GF-D8 (cell line): ENCODE measurements at places on chromosomes 5 and 9.

DNA sequence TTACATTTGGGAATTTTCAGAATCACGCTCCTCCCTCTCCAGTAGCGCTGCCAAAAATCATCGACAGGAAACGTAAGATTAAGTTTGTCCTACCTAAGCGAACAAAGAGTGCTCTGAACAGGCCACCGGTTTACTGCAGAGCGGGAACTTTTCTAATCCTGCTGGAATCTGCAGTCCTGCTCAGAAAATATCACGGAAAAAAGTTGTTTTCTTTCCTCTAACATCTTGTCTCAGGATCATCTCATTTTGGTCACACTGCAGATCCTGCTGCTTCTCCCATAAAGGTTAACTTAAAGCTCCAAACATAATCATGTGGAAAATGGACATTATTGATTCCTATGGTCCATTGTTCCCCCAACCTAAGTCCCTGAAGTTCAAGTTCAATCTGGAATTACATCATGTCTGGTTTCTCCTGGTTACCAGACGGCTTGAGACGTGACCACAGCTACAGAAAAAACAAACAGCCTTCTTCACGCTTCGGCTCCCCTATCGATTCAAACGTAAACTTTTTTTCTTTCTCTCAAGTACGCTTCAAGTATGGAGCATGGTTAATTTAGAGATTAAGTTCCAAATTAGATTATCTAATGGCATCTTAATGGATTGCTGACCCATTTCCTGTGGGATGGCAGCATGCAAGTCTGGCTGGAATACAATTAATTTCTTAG is 217.6 kb downstream of the NFIB start:
- no peak for DNase-seq

- no peak for DNase-seq
Observed at GRCh38 chr5:108810717-108811116, 63.0 kb downstream of the FER start.

- no peak for DNase-seq
Observed at GRCh38 chr5:54738118-54738972, 220.8 kb downstream of the SNX18 start.

- DNase-seq, result no peak
Observed at GRCh38 chr5:35415309-35415708, 185.0 kb upstream of the PRLR start.

GRCh38 chr9:29203244-29203930 is 1630.1 kb upstream of the C9orf72 start:
- no peak for DNase-seq

GRCh38 chr5:79750611-79751510 is 61.2 kb downstream of the CMYA5 start:
- no peak for DNase-seq

DNA sequence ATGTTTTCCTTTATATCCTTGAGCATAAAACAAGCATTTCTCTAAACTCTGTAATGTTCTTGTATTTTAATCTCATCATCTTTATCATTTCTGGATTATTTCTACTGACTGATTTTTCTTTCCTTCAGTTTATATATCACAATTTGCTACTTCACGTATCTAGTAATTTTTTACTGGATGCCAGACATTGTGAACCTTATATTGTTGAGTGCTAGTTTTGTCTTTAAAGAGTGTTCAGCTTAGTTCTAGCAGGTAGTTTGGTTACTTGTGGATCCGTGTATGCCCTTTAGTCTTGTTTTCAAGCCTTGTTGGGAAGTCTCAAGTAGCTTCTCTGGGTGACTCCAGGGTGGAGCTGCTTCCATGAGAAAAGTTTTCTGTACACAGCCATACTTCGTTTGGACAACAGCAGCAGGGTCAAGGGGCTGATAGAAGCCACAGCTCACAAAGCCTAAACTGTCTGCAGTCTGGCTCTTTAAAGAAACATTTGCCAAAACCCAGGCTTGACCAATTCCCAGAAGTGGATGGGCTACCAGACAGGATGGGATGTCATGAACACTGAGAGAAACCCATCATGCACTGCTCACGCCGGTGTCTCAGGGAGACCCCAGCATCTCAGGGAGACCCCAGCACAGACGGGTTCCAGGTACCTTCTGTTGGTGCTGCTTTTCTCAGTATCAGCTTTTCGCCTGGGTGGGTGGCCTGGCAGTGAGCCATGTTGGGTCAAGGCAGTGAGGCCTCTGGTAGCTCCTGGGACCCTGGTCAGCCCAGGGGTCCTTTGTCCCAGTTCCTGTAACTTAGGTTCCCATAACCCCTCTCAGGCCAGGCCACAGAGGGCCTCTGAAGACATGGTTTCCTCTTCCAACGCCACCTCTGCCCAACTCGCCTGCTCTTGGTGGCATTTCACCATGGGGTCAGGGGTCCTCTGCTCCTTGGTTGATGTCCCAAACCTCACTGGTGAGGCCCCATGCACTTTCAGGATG is 29.1 kb downstream of the TRIP13 start:
- no peak for DNase-seq
